Astrocyte of the hippocampus (primary cell): ENCODE measurements at places on chromosomes 1 and 21.

DNA sequence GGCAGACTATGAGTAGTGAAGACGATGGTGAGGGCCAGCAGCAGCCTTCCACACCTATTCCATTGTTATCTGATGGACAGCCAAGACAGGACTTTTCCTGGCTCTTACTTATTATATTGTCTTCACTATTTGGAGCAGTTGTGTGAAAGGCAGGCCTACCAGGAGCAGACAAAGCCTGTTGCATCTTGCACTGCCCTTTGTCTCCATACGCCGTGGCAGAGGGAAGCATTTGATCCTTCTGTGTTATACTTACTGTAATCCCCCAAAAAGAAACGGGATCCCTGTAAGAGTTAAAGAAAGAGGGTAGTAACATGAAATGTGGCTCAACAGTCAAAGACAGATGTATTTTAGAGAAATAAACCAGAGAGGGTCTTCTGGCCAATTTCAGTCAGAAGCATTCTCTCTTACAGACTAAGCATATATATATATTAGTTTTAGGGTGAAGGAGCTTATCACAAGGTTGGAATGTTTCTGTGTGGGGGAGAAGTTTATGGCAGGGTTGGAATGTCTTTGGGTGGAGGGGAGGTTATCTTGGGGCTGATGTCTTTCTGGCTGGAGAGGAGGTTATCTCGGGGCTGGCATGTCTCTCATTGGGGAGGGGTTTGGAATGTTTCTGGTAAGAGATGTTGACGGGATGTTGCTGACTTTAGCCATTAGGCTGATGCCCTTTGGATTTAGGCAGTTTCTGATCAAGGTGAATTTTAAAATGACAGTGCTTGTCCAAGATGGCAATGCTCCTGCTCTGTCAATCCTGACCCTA, 23.4 kb upstream of the HSD3B1 start:
- no peak for DNase-seq

DNA sequence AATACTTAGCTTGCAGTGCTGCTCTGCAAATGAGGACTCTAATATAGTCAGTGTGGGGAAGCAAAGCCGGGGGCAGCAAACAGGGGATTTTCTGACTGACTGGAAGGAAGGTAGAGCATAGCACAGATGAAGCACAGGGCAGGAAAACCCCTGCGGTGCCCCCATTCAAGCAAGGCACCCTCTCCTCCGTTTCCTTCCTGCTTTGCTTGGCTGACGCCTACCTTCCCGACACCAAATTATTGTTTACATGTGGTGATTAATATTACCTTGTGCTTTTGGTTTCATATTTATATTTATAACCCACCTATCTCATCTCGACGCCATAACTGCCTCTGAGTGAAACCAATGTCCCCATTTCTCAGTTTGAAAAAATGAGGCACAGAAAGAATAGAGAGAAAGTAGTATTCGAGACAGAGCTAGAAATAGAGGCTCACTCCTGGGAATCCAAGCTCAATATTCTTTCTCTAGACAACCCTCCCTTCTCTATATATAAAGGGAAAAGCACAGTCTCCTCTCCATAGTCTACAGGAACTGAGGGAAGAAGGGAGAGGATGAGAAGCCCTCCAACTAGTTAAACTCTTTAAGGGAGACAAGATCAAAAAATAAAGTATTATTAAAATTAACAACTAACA, 41.3 kb downstream of the PIK3C2B start:
- no peak for DNase-seq

GRCh38 chr1:68329096-68329835, 96.9 kb upstream of the WLS start:
- no peak for DNase-seq

DNA sequence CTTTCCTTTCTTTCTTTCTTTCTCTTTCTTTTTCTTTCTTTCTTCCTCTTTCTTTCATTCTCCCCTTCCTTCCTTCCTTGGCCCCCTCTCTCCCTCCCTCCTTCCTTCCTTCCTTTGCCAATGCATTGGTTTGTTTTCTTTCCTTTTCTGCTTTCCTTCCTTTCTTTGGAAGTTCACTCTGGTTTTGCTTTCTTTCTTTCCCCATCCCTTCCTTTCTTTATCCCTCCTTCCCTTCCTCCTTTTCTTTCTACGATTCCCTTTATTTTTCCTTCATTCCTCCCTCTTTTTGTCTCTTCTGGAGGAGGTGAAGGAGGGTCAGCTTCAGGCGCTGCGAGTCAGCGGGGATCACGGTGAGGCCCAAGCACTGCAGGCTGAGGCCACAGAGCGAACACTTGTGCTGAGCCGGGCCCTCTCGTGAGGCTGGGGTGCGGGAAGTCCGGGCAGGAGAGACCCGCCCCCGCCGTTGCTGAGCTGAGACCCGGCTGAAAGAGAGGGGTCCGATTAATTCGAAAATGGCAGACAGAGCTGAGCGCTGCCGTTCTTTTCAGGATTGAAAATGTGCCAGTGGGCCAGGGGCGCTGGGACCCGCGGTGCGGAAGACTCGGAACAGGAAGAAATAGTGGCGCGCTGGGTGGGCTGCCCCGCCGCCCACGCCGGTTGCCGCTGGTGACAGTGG, 1.5 kb downstream of the SIM2 start:
- peak; percentile 17 for DNase-seq

DNA sequence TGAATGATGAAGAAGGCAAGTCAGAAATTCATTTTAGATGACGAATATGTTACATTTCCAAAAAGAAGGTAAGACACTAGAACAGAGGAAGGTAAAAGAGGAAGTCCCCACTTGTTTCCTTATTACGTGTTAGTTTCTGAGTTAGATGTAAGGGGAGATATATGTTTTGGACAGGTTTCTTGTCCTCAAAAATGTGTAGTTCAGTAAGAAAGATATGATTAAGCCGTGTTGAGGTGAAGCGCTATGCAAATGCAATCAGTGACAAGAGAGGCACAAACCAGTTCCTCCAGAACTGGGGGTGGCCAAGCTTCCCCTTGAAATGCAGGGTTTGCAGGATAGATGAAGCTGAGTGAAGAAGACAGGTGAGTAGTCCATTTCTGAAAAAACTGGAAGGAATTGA, 293.3 kb upstream of the RUNX1 start:
- DNase-seq, result no peak

DNA sequence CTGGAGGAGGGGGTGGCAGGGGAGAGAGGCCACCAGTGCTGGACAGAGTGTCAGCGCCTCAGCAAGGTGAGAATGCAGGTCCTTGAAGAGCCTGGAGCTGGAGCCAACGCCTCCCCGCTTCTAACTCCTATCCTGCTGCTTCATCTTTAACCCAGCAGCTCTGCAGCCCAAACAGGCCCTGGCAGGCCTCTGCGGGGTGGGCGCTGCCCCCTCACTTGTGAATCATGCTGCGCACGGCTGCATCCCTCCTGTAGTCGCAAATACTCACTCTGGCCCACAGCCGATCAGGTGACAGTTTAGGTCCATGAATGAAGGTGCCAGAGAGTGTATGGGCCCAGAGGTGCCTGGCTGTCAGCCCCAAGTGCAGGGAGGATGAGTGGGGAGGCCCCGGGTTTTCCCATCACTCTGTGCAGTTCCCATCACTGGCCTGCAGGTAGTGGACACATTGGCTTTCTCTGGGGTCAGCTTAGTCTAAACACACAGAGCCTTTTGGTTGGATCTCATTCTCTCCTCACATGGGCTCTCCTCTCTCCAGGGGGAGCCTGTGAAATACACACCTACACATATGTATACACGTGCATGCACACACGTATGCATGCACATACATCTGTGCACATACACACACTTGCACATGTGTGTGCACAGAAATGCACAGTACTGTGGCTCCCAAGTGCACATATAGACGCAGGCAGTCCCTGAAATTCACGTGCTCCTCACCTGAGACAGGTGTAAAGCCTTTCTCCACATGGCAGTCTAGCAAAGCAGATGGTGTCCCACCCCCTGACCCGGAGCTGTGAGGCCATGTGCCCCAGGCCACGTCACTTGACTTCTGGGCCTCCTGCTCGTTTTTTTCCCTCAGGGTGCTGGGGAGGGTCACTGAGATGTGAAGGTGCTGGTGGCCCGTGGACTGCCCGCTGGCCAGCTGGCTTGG, 52.0 kb downstream of the TRIM11 start:
- DNase-seq, result no peak

- DNase-seq, result no peak
Measured at GRCh38 chr21:30168086-30168485, 1.5 kb upstream of the CLDN17 start.

DNA sequence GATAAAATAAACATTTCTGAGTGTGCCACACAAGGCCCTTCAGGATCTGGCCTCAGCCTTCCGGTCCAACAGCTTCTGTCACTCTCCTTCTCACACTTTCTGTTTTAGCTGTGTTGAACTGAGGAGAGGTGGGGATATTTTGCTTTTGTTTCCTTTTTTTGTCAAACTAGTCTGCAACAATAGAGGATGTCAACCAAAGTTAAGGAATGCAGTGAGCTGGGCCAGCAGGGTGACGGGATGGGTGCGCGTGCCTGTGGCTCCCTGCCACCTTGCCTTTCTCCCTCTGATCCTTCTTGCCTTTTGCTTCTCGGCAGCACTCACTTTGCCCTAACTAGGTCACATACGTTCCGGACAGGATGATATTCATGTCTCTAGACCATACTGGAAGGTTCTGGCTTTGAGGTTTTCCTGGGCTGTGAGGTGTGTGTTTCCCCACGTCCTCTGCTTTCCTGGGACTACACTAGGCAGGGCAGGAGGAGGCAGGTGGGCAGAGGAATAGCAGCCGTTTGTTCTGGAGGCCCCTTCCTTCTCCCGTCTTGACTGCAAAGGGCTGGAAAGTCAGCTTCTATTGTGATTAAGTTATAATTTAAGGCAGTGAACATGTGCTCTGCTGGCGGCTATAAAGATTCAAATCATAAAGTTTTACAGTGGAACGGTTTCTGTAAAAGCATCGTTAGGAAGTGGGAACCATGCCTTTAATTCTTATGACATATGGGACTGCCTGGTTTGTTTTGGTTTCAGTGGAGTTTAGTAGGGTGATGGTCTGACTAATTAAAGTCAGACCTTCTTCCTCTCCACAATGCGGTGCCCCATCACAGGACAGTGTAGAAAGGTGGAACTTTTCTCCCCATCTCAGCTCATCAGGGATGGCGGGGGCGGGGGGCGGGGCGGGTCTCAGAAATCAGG, 67.8 kb downstream of the RNF220 start:
- peak; percentile 70 for DNase-seq

DNA sequence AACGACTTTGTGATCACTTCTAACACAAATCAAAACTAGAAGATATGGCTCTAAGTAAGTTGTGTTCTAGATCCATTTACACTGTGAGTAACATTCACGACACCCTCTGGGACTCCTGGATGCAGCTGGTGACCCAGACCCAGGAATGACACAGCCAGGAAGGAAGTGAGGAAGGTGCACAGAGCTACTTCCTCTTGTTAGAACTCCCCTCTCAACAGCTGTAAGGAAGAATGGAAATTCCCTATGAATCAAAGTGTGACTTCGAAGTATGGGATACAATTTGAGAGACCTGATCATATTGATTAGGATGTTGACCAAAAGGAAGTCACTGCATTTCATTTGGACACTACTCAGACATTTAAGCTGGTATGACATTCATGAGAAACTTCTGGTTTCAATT, 185.3 kb downstream of the NRIP1 start:
- no peak for DNase-seq

GRCh38 chr1:59730759-59731478, 83.8 kb upstream of the HOOK1 start:
- peak; percentile 94 for DNase-seq
